ENCODE measurements at places on chromosomes 3 and 15.

- no peak for DNase-seq
These were observed 87.5 kb upstream of the DAZL start for GRCh38 chr3:16692486-16693344.

- DNase-seq, result no peak
These were observed 55.5 kb upstream of the RASGRP1 start for GRCh38 chr15:38620098-38620497.

DNA sequence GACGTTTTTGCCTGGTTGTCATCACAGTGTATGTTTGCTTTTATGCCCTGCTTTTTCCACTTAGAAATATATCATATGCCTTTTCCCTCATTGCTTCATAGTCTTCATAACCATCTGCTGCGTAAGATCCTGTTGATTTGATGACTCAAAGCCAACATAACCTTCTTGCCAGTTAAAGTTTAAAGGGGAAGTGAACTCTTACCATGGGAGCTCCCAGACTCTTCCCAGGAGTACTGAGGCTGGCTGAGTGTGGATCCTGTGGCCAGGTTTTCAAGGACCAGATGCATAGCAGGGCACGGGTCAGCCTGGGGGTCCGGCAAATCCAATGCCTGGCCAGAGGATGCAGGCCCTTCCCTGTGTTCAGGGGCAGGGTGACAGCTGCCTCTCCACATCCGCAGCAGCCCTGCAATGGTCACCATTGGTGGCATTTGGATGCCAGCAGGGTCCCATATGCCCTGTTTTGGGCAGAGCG, 42.0 kb upstream of the SACM1L start:
- no peak for DNase-seq

DNA sequence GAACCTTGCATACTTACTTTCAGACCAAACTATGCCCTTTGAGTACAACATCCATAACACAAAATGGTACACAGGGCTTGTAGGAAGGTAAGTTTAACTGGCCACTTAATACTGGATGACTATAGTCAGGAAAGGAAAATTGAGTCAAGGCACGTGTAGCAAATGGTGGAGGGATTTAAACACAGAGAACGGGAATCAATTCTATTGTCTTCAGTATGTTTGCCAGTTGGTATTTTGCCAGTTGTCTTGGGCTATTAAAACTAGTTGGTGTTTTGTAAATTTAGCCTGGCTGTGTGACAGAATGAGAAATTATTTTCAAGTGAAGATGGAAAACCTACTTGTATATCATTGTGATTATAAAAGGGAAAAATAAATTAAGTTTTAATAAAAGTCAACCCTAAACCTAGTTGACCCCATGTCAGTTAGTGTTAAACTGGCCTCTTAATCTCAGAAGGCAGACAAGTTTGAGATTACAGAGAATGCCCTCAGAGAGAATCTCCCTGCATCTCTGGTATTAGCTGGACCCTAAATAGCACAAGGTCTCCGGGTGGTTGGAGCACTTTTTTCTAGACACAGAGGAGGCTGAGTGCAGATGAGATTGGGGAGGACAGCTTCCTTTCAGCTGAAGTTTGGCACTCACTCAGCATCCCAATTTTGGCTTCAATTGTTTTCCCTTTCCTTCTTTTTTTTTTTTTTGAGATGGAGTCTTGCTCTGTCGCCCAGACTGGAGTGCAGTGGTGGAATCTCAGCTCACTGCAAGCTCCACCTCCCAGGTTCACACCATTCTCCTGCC, 91.2 kb downstream of the MB21D2 start:
- DNase-seq, result no peak

- no peak for DNase-seq
These were observed 322.5 kb upstream of the COL8A1 start for GRCh38 chr3:99315896-99316295.

DNA sequence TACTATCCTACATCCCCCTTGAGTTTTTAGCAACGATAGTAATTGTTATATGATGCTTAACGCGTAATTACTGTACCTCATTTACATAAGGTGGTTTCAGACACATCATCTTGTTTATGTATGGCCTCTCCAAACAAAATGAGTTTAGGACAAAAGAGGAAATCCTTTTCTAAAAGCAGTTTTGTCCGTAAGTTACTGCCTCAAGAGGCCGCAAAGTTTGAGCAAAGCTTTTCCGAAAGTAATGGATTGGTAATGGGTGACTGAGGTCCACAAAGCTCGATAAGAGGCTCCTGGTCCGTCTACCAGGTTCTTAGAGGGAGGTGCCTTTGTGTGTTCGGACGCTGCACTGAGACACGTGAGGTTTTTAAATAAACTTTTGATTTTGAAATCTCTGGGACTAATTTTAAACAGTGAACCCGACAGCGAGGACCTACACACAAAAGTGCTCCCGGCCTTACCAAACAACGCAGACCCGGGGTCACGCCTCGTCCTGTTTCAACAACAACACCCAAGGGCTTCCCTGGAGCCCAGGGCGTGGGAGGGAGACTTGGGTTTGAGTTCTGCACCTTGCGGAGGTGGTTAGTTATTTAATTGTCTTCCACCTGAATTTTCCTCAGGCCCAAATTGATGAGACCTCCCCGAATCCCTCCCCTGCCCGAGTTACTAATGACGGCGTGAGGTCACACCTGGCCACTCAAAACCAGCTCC, 456 bp upstream of the C15orf61 start:
- no peak for DNase-seq

- no peak for DNase-seq
These were observed 641 bp downstream of the ACVR2B start for GRCh38 chr3:38454178-38454883.

DNA sequence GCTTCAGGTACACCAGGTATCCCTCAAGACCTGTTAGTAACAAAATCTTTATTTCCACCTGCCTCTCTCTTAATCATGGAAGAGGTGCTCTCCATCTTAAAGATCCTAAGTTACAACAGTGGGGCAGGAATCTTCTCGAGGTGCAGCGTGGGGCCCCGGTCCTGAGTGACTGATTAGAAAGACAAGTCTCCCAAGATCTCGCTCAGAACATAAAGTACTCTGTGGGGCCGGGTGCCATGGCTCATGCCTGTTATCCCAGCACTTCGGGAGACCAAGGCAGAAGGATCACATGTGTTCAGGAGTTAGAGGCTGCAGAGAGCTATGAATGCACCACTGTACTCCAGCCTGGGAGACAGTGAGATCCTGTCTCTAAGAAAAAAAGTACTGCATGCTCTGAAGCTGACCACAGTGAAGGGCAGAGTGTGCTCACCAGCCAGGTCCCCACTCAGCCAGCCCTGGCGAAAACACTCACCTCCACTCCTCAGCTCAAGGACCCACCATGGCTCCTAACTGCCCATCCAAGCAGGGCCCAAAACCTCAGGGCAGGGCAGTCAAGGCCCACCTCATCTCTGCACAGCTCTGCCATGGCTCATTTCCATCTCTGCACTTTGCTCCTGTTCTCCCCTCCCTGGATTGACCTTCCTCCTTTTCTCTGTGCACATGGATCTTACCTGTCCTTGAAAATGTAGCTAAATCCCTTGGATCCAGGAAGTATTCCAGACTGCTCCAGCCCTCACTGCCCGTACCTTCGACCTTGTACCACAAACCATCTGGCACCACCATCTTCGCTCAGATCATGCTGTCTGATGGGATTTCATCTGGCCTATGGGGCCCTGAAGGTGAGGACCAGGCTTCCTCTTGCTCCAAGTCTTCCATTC, 7.1 kb downstream of the SEMA7A start:
- DNase-seq, result no peak

DNA sequence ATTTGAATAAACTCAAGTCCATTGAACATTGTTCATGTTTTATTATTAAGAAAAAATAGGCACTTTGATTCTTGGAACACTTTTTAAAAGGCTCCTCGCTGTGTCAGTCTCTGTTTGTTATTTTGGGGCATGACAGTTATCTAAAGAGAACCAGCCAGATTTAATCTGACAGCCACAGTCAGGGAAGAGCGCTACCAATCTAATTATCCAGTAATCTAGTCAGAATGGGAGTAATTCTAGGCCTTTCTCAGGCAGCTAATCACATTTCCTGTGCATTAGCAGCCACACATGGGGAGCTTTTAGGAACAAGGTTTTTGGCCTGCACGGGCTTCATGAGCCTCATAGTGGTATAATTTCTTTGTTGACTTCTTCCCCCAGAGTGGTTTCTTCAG, 362.2 kb downstream of the RBMS3 start:
- DNase-seq, result no peak

DNA sequence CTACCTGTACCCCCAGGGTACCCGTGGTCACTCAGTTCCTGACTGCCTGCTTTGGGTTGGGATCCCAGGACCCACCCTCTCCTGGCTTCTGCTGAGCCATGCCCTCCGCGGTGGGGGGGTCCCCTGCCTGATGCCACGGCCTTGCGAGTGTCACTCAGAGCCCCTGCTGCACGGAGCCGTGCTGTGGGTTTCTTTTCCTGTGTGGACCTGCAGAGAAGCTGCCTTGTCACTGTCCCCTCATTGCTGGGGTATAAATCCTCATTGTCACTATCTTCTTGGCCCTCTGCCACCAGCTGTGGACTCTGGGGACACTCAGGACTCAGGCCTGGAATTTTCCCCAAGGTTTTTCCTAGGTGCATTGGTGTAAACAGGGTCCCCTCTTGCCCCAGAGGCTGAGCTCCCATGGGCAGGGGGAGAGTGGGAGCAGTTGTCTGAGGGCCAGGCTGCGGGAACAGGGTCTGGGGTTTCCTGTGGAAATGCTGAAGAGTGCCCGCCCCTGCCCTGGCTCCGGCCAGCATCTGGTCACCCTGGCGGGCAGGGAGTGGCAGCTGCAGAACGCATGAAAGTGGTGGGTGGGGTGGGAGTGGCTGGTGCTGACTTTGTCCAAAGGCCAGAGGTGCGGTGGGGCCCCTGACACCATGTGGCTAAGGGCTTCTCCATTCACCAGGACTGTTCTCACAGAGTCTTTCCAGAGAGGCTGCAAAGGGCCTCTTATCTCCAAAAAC, 191.7 kb downstream of the GOLGA6L6 start:
- DNase-seq, result peak; percentile 99

DNA sequence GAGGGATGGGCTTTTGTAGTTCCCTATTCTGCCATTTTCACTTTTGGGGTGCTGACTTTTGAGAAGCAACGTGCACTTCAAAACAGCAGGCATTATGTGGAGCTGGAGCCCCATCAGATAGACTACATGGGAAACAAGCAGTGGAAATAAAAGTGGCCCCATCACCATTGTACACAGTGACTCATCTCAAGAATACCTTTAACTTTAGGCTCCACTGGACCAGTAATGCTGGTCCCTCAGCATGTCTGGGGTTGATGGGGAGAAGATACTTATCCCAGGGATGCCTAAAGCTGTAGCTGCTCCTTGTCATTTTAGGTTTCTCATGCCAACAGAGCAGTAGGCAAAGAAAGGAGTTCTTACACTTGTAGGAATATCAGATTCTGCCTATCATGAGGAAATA, 45.0 kb downstream of the LSM3 start:
- DNase-seq, result no peak

GRCh38 chr15:85477730-85478129, 97.3 kb downstream of the AKAP13 start:
- no peak for DNase-seq

- no peak for DNase-seq
These were observed 242.1 kb upstream of the NR2E3 start for GRCh38 chr15:71568227-71568626.

- no peak for DNase-seq
These were observed 59.2 kb upstream of the IL12A start for GRCh38 chr3:159929171-159930141.

DNA sequence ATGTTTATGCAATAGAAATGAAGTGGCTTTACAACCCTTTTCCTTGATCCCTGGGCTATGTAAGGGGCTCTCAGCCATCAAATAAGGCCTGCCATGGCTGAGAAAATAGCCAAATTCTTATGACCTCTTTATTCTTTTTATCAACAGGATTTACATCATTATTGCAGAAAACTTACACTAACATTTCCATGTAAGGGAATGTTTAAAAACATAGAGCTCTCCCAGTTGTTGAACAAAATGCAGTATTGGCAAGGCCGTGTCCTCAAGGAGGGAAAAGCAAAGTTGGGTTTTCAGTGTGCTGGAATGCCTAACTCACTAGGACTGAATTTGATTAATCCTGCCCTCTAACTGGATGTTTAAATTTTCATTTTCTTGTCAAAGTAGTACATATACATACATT, 22.3 kb downstream of the NR2C2 start:
- DNase-seq, result no peak

- no peak for DNase-seq
These were observed 242.9 kb upstream of the BHLHE40 start for GRCh38 chr3:4736284-4736861.

DNA sequence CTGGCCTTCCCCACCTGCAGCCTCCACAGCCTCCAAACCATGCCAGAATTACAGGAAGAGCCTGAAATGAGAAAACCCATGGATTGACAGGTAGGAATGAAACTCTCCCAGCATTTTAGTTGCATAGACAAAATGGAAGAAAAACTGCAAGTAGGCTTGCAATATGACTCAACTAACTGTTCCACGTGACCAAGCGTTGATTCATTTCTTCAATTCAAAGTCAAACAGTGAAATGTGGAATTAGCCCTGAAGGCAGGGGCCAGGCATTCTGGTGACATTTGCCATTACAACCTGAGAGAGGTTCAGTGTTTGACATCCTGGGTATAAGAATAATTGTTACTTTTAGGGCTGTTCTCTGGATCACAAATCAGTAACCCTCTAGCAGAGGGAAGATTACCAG, 676.5 kb upstream of the CFAP20DC start:
- no peak for DNase-seq

- no peak for DNase-seq
These were observed 299.5 kb downstream of the GAP43 start for GRCh38 chr3:115922681-115923347.

DNA sequence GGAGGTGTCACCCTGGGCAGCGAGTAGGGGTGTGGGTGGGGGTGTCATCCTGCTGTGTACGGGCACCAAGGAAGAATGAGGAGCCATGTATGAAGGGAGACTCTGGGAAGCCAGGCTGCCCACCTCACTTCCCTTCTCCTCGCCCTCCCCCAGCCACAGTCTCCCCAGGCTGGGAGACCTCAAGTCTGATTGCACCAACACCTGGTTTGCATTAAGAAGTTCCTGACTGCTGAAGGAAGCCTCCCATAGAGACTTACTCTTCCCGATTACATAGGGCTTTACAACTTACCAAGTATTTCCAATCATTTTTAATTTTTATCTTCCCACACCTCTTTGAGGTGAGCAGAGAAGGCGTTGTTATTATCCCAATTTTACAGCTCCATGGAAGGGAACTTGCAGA, 29.5 kb upstream of the SMAD3 start:
- DNase-seq, result no peak

DNA sequence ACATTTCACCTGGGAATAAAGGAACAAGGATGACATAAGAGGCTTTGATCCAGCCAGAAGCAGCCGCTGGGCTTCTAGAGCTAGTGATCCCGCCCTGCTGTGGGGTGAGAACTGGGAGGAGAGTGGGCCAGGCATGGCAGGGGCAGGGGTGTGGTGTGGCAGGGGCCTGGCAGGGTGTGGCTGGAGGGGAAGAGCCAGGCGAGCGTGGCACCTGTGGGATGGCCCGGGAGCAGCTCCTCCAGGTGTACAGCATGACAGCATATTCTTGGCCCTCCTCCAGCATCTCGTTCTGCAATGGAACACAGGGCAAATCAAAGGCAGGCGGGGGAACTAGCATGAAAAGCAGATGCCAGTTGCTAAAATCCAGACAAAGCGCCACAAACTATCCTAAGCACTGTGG, 35.5 kb downstream of the CYFIP1 start:
- no peak for DNase-seq
